ENCODE measurements at places on chromosomes 5 and 9. TPM values are rescaled to one million over a fixed set of nuclear protein-coding genes. Genes with fewer than 3 reads are reported as not detected.

DNA sequence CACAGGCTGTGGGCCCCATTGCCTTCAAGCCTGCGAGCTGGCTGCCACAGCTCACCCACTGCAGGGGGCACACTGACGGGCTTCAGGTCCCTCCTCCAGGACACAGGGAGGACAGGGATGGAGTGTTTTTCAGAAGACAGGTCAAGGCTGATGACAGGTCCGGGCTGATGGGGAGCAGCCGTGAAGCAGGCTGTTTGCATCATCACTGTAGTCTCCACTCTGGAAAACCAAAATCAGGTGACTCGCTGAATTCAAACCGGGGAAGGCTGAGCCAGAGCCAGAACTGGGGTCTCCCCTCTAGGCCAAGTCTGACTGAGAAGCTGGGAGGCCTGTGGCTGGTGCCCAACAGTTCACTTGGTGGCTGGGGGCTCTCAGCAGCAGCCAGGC, 48.5 kb downstream of the OLFM1 start:
- DNase-seq, result no peak

DNA sequence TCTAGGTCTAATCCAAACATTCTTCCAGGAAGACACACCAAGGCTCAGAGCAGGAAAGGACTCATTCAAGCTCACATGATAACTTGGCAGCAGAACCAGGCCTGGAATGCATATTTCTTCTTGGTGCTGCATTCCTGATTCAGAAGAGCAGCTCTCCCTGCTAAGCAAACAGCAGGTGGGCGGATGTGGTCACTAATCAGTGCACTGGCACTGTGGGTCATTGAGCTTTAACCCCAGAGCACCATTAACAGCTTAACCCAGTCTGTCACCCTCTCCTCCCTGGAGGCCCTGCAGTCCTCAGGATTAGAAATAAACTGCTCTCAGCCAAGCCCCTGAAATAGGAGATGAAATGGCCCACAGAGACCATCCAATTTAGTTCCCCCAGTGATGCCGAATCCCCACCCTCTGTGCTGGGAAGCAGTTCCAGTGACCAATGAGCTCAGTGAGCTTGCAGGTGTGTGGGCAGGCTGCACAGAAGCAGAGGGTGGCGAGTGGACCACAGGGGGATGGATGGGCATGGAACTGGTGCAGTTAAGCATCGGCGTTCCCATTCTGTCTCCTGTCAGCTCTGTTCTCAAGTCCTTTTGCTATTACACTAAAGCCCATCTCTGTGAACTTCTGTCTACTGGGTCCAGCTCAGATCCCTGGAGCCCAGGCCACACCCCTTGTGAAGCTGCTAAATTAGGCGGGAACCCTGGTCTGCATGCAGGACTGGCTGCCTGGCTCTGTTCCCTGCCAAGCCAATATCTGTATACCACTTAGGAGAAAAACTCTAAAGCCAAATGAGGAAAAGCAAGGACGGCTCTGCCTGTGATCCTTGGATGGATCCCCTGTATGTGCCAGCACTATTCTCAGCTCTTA, 16.6 kb upstream of the MEGF9 start:
- DNase-seq, result peak; percentile 99

DNA sequence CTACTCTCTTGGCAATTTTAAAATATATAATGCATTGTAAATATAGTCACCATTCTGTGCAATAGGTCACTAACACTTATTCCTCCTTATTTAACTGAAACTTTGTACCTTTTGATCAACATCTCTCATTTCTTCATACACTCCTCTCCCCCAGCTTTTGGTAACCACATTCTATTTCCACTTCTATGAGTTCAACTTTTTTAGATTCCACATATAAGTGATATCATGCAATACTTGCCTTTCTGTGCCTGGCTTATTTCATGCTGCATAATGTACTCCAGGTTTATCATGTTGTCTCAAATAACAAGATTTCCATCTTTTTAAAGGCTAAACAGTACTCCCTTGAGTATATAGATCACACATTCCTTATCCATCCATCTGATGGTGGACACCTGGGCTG, 188.8 kb downstream of the NXNL2 start:
- DNase-seq, result no peak

Gene SPIN1
- 57.4 TPM for total RNA-seq

All from epithelial cell of proximal tubule (primary cell).